ENCODE measurements at places on chromosomes 4 and X.

- DNase-seq, result no peak
Observed at GRCh38 chrX:106973433-106974149, 26.4 kb downstream of the MORC4 start.

GRCh38 chr4:81685104-81685503 lies 213.4 kb upstream of the RASGEF1B start:
- DNase-seq, result no peak

- DNase-seq, result no peak
Observed at GRCh38 chr4:70892086-70892769, 9.9 kb upstream of the MOB1B start.

GRCh38 chr4:118281611-118282442 lies 71.0 kb downstream of the PRSS12 start:
- no peak for DNase-seq

- DNase-seq, result no peak
Observed at GRCh38 chrX:106987488-106987887, 12.5 kb downstream of the MORC4 start.

DNA sequence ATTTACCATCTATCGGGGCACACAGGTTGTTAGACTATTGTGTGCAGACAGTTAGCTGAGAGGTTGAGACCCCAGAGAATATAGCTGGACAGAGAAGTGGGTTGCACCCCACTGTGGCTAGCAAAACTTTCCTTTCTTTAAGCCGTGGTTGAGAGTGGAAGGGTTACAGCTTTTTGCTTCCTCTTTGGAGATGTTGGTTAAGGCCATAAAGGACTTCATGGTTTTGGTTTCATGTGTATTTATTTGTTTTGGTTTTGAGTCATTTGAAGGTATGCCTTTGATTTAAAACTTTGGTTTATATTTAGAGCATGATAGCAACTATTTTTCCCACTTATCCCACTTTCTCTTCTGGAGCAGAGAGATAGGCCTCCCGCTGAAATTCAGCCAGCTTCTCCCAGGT lies 274.3 kb upstream of the IL1RAPL1 start:
- DNase-seq, result no peak

DNA sequence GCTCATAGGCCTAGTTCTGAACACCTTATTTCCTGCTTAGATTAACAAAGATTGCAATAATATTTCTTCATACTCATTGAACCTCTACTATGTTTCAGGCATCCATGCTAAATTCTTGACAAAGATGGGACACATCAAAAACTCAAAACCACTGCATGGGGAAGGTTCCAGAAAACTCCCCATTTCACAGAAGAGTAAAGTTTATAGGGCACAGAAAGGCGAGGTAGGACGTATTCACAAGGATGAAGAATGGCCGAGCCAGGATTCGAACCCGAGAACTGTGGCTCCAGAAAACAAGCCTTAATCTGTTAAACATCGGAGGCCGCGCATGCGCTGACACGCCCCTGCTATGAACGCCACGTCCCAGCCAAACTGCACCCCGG lies 688 bp downstream of the UXT start:
- DNase-seq, result no peak

DNA sequence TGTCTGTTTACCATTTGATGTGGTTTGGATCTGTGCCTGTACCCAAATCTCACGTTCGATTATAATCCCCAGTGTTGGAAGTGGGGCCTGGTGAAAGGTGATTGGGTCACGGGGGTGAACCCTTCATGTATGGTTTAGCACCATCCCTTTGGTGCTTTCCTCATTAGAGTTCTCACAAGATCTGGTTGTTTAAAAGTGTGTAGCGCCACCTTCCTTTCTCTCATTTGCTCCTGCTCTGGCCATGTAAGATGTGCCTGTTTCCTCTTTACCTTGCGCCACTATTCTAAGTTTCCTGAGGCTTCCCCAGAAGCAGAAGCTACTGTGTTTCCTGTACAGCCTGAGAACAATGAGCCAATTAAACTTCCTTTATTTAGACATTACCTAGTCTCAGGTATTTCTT lies 610.7 kb upstream of the ADGRL3 start:
- peak; percentile 0 for DNase-seq

- no peak for DNase-seq
Observed at GRCh38 chr4:170134821-170135220, 45.1 kb upstream of the AADAT start.

- no peak for DNase-seq
Observed at GRCh38 chr4:165369522-165369921, 9.3 kb upstream of the CPE start.

DNA sequence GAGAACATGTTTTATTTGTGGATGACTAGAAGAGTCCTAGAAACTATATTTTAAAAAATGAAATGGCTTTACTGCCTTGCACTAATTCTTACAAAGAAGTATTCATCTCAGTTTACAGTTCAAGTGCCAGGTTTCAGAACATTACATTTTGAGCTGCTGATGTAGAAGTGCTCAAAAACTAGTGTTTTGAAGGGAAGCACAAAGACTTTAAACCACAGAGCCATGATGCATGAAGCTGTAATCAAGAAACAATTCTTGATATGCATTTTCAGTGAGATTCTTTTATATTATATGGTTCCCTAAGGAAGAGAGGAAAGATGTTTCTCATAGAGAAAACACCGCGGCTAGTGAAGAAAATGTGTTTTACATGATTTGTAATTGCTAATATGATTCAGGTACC lies 1163.0 kb downstream of the RAPGEF2 start:
- DNase-seq, result no peak

DNA sequence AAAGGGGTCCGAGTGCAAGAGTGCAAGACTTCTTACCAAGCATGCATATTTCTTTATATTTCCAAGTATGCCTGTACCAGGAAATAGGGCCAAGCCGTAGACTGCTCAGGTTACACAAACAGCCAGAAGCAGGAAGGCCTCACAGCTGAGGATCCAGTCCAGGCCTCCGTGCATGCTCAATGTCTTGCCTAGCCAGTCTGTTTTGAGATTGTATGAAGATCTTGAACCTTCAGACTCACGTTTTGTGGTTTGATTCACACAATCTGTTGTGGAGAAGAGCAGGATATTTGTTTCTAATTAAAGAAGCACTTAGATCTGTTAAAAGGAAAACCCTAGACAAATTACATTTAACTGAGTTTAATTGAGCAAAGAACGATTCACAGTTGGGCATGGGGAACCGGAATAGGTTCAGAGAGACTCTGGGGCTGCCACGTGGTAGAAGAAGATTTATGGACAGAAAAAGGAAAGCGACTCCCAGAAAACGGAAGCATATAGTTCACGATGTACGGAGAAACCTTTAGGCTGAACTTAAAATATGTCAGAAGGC lies 1.2 kb downstream of the MGST2 start:
- no peak for DNase-seq

GRCh38 chrX:28498658-28499057 lies 88.6 kb upstream of the IL1RAPL1 start:
- DNase-seq, result peak; percentile 38

GRCh38 chrX:48540028-48540375 lies 488 bp downstream of the TBC1D25 start:
- no peak for DNase-seq

DNA sequence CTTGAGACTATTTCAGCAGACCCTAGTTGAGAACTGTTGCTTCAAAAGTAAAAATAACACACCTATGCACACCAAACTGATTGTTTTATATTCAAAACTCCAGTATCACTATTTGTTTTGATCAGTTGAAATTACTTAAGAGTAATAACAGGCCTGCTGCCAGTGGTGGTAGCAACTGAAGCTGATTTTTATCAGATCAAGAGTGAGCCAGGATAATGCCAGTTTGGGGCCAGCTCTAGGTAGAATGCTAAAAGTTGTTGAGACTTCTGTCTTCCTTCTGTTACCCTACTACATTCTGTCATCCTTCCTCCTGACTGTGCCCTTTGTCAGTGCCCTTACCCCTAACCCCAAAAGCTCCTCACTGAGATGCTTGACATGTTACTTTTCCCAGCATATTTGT lies 228.7 kb upstream of the SPRY1 start:
- DNase-seq, result no peak

GRCh38 chr4:10582059-10582686 lies 102.4 kb downstream of the CLNK start:
- DNase-seq, result no peak

DNA sequence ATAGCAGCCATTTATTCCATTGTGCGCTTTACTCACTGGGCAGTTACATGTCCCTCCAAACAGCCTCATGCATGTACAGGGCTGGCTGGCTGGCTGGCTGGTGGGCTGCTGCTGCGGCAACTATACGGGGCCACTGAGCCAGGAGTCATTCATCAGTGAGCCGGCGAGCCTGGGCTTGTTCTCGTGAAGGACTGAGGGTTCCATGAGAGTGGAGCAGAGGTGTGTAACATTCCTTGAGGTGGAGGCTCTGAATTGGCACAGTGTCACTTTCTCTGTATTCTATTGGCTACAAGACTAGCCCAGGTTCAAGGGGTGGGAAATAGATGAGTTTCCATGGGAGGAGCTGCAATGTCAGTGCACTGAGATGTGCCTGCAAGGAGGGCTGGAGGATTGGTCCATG lies 89.1 kb downstream of the ARHGAP10 start:
- DNase-seq, result no peak

DNA sequence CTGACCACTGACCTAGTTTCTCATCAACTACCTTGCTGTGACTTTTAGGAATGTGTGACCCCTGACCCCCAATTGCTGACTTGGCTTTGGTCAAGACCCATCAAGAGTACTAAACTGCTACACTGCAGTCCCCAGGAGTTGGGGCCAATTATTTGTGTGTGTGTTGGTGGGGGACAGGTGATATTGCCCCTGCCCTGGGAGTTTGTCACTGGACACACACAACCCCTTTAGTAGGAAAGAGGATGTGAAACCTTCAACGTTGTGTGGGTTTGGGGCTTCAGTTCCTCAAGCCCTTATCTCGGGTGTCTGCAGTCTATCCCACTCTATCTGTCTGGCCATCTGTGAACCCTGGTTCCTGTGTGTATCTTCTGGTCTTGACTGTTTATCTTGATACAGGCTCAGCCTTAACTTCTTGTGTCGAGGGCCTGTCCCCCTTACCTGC lies 6.5 kb downstream of the SASH3 start:
- DNase-seq, result no peak

DNA sequence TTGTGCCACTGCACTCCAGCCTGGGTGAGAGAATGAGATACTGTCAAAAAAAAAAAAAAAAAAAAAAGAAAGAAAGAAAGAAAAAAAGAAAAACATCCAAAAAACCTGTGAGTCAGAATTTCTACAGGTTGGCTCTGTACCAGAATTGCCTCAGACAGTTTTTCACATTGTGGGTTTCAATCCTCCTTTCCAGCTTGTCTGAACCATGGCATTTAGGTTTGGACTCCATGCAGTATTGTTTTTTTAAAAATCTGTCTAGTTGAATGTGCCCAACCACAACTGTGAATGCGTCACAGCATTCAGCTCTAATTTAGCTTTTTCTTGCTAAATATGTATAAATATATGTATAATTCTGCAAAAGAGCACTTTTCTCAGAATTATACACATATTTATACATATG lies 31.4 kb upstream of the ARSH start:
- no peak for DNase-seq

DNA sequence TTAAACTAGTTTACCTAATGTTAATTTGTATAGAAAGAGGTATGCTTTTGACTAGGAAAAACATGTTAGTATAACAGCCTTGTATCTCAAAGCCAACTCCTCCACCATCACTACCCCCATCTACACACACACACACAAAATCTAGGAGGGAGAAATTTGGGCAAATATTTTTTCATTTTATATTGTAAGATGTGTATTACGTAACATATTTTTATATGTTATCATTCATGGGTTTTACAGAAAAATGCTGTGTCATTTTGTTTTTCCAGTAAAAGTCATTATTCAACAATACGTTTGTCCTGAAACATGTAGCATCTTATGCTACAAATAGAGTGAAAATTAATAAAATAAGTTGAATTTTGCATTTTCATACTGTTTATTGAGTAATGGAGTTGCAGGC lies 3.0 kb downstream of the SULT1B1 start:
- no peak for DNase-seq

GRCh38 chrX:9539605-9540387 lies 74.9 kb downstream of the TBL1X start:
- no peak for DNase-seq

- DNase-seq, result no peak
Observed at GRCh38 chrX:85136409-85136808, 107.2 kb downstream of the SATL1 start.

DNA sequence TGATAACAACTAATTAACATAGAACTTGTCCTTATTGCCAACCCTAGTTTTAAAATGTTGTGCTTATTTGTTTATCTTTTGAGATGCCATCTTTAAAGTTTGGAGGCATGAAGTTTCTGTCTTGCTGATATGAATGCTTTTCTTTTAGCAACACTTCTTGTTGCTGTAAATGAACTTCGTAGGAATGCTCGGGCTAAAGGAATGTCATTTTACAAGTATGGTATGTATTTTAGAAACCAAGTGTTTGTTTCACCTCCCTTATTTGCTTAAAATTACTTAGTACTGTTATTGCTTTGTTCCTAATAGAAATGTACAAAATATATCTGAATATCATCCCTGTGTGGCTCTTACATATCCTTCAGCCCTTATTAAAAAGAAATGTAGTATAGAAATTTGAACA lies 76.1 kb downstream of the SLC30A9 start:
- DNase-seq, result no peak

- DNase-seq, result peak; percentile 65
Observed at GRCh38 chr4:170990989-170991589, 822.1 kb upstream of the GALNTL6 start.

DNA sequence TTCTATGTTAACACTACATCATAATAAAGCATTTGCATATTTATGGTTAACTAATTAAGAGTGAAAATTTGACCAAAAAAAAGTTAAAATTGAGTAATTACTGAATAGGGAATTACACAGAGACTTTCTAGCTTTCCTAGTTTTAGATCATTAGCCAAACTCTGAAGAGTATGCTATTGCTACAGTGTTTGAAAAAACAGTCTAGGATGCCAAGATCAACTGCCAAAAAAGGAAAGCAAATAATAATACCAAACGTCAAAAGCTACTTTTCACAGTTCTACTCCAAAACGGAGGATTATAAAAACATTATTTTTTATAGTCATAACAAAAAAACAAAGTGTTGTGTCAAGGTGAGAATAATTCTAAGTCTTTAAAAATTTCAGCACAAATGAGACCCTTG lies 359.8 kb upstream of the CTSO start:
- DNase-seq, result no peak

- no peak for DNase-seq
Observed at GRCh38 chr4:116942315-116942714, 143.1 kb downstream of the TRAM1L1 start.

GRCh38 chr4:8219236-8219635 lies 20.1 kb downstream of the SH3TC1 start:
- DNase-seq, result no peak

GRCh38 chr4:105978684-105979296 lies 83.5 kb downstream of the NPNT start:
- DNase-seq, result no peak

- no peak for DNase-seq
Observed at GRCh38 chr4:71400810-71401209, 62.0 kb downstream of the SLC4A4 start.

GRCh38 chr4:72338060-72338459 lies 231.0 kb downstream of the ADAMTS3 start:
- DNase-seq, result no peak

DNA sequence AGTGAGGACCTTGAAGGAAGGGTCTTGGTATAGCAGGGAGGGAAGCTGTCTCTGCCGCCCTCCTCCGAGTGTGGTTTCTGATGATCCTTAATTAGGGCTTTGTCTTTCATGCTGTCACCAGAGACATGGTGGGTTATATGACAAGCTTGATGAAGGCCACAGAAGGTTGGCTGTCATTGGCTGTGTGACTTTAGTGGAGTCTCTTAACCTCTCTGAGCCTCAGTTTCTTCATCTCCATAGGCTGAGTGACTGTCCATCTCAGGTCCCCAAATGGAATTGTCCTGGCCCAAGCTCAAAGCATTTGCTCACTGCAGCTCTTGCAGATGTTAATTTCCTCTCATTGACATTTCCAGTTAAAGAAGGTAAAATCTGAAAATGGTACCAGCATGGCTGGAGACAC lies 16.6 kb upstream of the UBA6 start:
- no peak for DNase-seq

All from iPS DF 19.7 (cell line).